ENCODE measurements at places on chromosomes 13 and 19.

DNA sequence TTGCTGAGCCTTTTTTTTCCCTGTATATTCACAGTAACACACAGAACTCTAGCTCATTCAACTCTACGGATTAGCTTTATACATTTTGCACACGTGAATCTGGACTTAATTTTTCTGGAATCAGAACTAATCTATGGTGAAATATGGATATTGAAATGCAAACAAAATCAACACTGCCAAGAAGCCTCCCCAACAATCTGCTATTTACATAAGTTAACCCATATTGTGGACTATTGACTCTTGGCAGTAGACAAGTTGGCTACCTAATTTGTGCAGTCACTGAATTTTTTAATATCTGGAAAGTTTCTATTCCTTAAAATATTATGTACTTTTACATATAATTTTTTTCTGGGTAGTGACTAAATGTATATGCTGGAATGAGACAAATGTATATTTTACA lies 815.4 kb downstream of the PCDH17 start:
- no peak for DNase-seq

DNA sequence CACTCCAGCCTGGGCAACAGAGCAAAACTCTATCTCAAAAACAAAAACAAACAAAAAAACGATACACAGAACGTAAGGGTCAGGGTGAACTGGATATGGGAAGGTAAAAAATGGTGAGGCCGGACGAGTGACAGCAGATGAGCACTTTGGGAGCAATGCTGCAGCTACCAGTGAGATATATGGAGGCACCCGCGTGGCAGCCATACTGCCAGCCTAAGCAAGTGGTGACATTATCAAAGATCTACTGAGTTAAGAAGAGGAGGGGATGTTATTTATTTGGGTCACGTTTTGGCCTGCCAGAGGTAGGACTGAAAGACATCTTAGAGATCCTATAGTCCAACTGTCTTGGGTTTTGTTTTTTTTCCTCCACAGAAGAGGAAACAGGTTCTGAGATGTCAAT lies 14.2 kb downstream of the TIMM13 start:
- no peak for DNase-seq

GRCh38 chr19:46475986-46476385 lies 4.6 kb upstream of the PNMA8A start:
- DNase-seq = no peak

GRCh38 chr13:93418398-93418797 lies 191.8 kb downstream of the GPC6 start:
- DNase-seq = no peak

DNA sequence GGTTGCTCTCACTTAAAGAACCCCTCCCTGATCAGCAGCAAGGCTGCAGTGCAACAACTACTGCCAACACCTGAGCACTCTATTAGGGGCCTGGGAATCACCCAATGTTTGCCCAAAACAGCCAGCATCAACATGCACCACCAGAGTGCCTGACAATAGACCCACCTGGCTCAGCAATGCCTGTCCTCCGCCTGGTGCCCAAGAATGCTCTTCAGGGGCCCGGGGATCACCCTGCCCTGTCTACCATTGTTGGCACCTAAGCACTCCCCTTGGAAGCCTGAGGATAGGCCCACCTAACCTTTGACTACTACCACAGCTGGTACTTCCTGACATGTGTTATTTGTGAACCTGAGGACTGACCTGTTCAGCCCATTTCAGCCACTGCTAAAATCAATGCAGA lies 1363.1 kb upstream of the PRR20A start:
- no peak for DNase-seq

Measured in neural crest cell (in vitro differentiated cells).